ENCODE measurements at places on chromosomes 1 and 21. TPM values are rescaled to one million over a fixed set of nuclear protein-coding genes. Genes with fewer than 3 reads are reported as not detected.

Gene GIPC2
- 2.8 TPM for polyA plus RNA-seq

DNA sequence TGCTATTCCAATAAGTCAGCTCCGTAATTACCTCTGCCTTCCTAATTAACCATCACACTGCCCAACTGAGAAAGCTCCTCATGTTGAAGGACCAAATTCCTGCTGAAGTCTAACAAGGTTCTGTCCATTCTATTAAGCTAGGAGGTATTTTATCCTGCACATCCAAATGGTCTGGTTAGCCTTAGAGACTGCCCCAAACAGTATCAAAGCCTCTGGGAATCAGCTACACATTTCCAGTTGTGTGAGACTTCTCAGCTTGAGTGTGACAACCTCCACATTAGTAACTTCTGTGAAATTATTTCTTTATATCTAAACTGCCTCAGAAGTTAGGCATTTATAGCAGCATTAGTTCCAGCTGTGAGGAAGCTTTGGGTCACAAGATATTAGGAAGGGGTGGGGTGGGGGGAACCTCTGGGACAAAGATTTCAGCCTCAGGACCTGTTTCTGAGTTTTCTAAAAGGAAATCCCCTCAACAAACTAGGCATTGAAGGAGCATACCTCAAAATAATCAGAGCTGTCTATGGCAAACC is 150.5 kb upstream of the DUSP10 start:
- DNase-seq, result no peak

GRCh38 chr21:42547001-42547905 is 33.6 kb downstream of the SLC37A1 start:
- DNase-seq, result no peak

DNA sequence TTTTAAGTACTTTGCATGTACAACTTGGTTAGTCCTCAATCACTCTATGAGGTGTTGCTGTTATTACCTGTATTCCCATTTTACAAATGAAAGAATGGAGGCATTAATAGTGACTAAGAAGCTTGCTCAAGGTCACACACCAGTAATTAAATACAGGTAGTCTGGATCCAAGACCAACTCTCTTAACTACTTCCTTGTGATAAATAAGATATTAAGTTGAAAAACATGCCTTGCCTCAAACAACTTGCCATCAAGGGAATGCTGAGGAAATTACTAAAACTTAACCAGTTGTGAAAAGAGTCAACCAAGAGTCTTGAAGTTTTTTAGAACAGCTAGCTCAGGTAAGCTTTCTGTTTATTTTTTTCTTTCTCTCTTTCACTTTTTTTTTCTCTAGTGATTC is 21.0 kb upstream of the LAMC1 start:
- no peak for DNase-seq

Data from endothelial cell of umbilical vein (primary cell).